ENCODE measurements at places on chromosomes 1 and 21.

DNA sequence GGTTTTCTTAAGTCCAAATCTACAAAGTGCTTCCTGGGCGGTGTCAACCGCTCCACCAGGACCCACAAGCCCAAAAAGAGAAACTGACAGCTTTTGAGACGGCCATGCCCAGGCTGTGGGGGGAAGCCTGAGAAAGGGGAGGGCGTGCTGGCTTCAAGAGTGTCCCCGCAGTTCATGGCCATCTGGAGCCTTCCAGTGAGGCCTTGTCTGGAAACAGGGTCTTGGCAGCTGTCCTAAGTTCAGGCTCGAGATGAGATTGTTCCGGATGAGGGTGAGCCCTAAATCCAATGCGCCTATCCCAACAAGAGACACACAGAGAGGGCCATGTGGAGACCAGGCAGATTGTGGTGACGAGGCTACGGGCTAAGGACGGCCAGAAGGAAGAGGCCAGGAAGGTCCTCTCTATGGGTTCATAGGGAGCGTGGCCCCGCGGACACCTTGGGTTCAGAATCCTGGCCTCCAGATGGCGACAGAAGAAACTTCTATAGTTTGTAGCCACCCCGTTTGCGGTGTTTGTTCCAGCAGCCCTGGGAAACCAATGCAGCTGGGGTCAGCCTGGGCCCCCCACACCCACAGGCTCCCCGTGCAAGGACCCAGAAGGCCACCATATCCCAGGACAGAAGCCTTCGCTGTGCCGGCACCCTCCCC, 70.2 kb downstream of the ARHGEF16 start:
- no peak for DNase-seq

DNA sequence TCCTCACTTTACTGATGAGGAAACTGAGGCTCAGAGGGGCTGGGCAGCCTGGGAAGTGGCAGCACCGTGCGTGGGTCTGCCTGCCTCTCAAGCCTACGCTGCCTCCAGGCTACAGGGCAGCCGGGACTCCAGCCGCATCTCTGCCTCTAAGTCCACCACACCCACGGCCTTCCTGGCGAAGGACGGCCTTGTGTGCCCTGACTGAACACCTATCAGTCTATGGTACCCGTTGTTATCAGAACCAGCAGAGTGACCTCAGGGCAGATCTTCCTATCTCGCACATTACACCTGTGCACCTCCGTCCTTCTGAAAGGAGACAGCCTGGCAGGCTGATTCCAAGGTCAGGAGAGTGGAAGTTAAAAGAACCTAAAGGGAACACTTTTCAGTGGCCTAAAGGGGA, 35.7 kb upstream of the SLC30A1 start:
- DNase-seq: no peak

- DNase-seq: no peak
Observed at GRCh38 chr1:46203738-46204405, 738 bp downstream of the LURAP1 start.

DNA sequence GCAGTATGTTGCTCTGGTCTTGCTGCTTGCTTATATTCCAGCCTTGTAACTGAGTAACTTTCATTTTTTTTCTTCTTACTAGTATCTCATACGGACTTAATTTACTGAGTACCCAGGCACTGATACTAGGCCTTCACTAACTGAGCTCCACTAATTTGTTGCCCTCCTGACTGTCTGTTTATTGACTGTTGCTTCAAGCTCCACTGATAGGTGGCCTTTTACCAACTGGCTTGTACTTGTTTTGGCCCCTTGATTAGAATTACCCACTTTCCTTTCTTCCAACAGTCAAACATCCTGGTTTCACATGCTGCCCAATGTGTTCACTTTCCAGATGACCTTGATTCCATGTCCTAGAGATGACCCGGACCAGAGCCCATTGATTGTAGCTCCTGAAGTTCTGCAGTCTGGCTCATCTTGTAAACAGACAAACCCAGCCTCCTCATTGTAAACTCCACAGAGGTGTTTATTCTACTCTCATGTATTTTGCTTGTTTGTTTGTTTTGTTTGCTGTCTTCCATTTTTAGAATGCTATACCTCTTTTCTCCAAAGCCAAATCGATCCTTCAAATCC, 27.7 kb downstream of the RGS1 start:
- DNase-seq: no peak

GRCh38 chr1:31653717-31654473, 9.2 kb upstream of the PEF1 start:
- no peak for DNase-seq

DNA sequence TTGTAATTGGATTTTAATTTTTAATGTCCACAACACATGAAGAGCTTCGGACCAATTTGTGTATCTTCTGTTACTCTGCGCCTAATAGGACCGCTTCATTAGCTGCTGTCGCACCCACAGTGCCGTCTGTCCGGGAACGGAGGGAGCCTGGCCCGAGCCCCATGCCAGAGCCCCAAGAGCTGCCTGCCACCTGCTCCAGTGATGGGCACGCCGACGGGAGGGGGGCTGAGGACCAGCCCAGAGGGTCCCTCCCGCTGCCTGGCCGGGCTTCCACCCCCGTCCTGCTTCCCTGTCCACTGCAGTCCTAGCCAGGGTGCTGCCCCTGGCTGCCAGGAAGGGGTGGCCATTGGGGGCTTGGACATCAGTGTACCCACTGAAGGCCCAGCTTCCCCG, 30.3 kb upstream of the PLCH2 start:
- no peak for DNase-seq

GRCh38 chr1:57082711-57083439, 117.1 kb upstream of the C8B start:
- DNase-seq: no peak

GRCh38 chr1:18160290-18160942, 52.8 kb downstream of the IGSF21 start:
- DNase-seq: no peak

- DNase-seq: no peak
Observed at GRCh38 chr1:192462616-192463015, 113.0 kb upstream of the RGS1 start.

- DNase-seq: no peak
Observed at GRCh38 chr1:88727205-88727604, 43.1 kb downstream of the PKN2 start.

DNA sequence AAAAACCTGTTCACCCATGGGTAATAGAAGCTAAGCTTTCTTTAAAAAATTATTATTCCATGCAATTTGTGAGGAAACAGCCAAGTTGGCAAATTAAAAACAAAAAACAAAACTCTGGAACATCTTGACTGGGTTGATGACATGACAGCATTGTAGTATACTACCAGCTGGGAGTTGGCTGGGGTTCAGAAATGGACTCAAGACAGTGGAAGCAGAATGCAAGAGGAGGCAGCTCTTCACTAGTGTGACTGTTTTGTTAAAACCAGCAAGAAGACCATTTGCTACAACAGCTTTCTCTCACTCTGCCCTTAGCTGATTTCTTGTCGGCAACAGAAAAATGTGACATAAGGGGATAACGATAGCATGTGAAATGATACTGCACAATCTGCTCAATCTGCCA, 1298.9 kb upstream of the ADGRL4 start:
- DNase-seq: no peak

DNA sequence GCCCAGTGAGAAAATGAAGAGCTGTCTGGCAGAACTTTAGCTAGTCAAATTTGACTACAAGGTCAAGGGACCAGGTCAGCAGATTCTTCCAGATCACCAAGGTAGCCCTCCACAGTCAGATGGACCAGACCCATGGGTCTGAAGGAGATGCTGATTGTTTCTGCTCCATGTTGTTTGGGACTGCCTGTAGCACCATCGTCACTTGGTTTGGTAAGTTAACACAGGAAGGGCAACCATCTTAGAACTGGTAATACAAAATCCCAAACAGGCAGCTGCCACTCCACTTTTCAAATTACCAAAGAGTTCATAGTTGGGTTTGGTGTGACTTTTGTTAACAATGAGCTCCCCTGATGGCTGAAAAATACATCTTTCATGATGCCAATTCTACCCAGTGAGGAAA, 9.0 kb downstream of the ITPKB start:
- DNase-seq: no peak

DNA sequence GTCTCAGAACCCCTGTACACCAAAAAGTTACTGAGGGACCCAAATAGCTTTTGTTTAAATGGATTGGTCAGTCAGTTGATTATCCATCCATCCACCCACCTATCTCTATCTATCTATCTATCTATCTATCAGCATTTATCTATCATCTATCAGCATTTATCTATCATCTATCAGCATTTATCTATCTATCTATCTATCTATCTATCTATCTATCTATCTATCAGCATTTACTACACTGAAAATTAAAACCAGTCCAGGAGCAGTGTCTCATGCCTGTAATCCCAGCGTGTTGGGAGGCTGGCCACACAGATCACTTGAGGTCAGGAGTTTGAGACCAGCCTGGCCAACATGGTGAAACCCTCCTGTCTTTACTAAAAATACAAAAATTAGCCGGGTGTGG, 47.1 kb downstream of the CLSTN1 start:
- DNase-seq: no peak

DNA sequence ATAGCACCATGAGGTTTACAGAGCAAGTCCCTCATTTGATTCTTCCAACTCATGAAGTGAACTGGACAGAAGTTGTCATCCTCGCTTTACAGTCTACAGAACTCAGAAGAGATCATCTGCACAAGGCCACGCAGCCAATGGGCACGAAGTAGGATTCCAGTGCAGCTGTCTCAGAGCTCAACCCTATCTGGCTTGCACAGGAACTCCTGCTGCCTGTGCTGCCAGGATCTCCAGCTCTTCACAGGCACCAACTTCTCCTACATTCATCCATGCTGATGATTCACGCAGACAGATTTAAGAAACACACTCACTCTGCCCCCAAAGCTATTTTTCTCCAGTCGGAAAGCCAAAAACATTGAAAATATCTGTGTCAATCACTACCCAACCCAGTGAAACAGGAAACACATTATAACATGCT, 157.0 kb downstream of the RERE start:
- DNase-seq: no peak

DNA sequence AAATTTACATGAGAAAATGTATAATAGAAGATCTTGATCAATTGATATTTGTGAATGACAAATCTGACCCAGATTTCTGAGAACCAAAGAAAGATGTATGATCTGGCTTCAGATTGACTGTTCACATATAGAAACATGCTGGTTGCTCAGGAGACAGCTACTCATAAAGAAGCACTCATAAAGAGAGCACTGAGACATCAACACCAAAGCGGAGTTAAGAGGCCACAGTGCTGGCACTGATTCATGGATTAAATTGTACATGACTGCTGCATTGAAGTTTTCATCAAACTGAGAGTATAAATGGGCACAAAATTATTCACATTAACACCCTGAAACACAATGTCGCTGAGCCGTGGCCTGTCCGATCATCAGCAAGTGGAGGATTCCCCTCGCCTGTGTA, 46.2 kb downstream of the SH3GLB1 start:
- no peak for DNase-seq

All from activated naive CD8-positive, alpha-beta T cell treated with anti-CD3 and anti-CD28 coated beads, Interleukin-2, amount 50 U/mL, for 16 hours (primary cell).